ENCODE measurements at places on chromosomes 12 and 14. TPM values are rescaled to one million over a fixed set of nuclear protein-coding genes. Genes with fewer than 3 reads are reported as not detected.

- no peaks in the 10 kb centered on the region for H3K27me3 ChIP-seq
- H3K4me1 ChIP-seq: peaks cover 18% of the 10 kb centered on the region
- H3K4me3 ChIP-seq: no peak overlapping the region
- DNase-seq: no peak
Measured at GRCh38 chr12:19847294-19848059, 408.2 kb downstream of the AEBP2 start.

DNA sequence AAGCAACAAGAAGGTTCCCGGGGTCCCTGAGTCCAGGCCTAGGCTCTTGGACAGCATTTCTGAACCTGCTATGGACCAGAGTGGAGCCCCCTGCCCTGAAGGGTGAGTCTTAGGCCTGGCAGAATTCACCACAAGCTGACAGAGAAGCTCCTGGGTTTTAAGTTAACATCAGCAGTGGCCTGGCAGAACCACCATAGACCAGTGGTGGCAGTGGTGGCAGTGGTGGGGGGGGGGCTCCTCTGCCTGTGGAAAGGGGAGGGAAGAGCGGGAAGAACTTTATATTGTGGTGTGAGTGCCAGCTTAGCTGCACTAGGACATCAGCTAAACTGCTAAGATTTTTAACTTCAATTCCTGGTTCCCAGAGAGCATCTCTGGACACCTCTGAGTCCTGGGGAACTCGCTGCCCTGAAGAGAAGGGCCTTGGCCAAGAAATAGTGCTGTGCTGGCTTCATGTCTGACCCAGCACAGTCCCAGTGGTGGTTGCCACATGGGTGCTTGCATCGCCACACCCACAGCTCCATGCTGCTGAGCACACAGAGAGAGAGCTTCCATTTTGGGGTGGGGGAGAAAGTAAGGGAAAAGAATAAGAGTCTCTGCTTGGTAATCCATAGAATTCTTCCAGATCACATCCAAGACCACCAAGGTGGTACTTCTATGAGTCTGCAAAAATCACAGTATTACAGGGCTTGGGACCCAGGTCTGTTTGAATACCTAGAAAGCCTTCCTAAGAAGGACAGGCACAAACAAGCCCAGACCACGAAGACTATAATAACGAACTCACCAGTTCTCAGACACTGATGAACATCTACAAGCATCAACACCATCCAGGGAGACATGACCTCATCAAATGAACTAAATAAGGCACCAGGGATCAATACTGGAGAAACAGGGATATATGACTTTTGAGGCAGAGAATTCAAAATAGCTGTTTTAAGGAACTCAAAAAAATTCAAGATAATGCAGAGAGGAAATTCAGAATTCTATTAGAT lies 20.4 kb upstream of the RNF212B start:
- DNase-seq: no peak
- H3K4me3 ChIP-seq: no peak overlapping the region
- no peaks in the 10 kb centered on the region for H3K27me3 ChIP-seq
- H3K36me3 ChIP-seq: no peaks in the 10 kb centered on the region
- no peaks in the 10 kb centered on the region for H3K4me1 ChIP-seq

GRCh38 chr12:51262758-51263177 lies 7.4 kb downstream of the SMAGP start:
- H3K36me3 ChIP-seq: no peaks in the 10 kb centered on the region
- H3K27me3 ChIP-seq: no peaks in the 10 kb centered on the region
- peak; percentile 88 for DNase-seq
- no peak overlapping the region for H3K4me3 ChIP-seq
- peak overlapping the region; percentile 73 for H3K27ac ChIP-seq

- H3K4me1 ChIP-seq: peaks cover 18% of the 10 kb centered on the region
- H3K27ac ChIP-seq: no peak overlapping the region
- no peak overlapping the region for H3K4me3 ChIP-seq
- DNase-seq: no peak
- no peaks in the 10 kb centered on the region for H3K36me3 ChIP-seq
Measured at GRCh38 chr12:13976880-13977279, 4.5 kb downstream of the GRIN2B start.

GRCh38 chr12:71846322-71846940 lies 6.9 kb downstream of the TBC1D15 start:
- no peak overlapping the region for H3K27ac ChIP-seq
- no peaks in the 10 kb centered on the region for H3K36me3 ChIP-seq
- H3K4me1 ChIP-seq: peaks cover 58% of the 10 kb centered on the region

- no peaks in the 10 kb centered on the region for H3K27me3 ChIP-seq
- H3K4me3 ChIP-seq: no peak overlapping the region
- no peaks in the 10 kb centered on the region for H3K4me1 ChIP-seq
- H3K27ac ChIP-seq: no peak overlapping the region
- H3K36me3 ChIP-seq: no peaks in the 10 kb centered on the region
- no peak for DNase-seq
Measured at GRCh38 chr12:76890151-76891143, 11.6 kb upstream of the CSRP2 start.

DNA sequence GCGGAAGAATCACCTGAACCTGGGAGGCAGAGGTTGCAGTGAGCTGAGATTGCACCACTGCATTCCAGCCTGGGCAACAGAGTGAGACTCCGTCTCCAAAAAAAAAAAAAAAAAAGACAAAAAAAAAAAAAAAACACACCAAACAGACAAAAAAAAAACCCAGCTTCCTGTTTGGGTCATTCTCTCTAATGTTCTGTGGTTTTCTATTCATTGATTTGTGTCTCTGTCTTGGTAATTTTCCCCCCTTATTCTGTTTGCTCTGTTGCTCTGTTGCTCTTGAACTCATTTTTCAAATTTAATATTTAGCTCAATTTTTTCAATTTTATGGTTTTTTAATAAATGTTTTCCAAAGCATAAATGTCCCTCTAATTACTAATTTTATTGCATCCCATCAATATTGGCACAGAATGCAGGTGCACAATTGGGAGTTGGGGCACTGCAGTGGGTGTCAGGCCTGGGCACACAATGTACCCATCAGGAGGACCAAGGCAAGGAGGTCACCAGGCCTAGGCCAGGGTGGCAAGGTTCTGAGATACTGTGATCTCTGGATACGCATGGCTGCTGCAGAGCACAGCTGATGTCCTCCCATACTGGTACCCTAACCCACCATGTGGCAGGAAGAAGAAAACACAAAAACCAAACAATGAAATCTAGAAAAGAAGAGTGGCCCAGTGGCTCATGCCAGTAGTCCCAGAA lies 8.0 kb upstream of the GNPTAB start:
- H3K27ac ChIP-seq: no peak overlapping the region
- DNase-seq: no peak
- no peaks in the 10 kb centered on the region for H3K27me3 ChIP-seq
- H3K4me3 ChIP-seq: no peak overlapping the region
- no peaks in the 10 kb centered on the region for H3K36me3 ChIP-seq

- no peak overlapping the region for H3K27ac ChIP-seq
- no peaks in the 10 kb centered on the region for H3K27me3 ChIP-seq
- peaks cover 14% of the 10 kb centered on the region for H3K4me1 ChIP-seq
- H3K36me3 ChIP-seq: no peaks in the 10 kb centered on the region
Measured at GRCh38 chr14:55835985-55836384, 256.0 kb downstream of the KTN1 start.

GRCh38 chr12:128513331-128513730 lies 246.4 kb downstream of the TMEM132C start:
- no peak overlapping the region for H3K27ac ChIP-seq
- no peak for DNase-seq
- no peaks in the 10 kb centered on the region for H3K4me1 ChIP-seq
- no peaks in the 10 kb centered on the region for H3K27me3 ChIP-seq

- H3K27me3 ChIP-seq: no peaks in the 10 kb centered on the region
- H3K4me3 ChIP-seq: no peak overlapping the region
- no peaks in the 10 kb centered on the region for H3K36me3 ChIP-seq
- no peaks in the 10 kb centered on the region for H3K4me1 ChIP-seq
- no peak overlapping the region for H3K27ac ChIP-seq
Measured at GRCh38 chr14:28576523-28576922, 190.1 kb upstream of the FOXG1 start.

DNA sequence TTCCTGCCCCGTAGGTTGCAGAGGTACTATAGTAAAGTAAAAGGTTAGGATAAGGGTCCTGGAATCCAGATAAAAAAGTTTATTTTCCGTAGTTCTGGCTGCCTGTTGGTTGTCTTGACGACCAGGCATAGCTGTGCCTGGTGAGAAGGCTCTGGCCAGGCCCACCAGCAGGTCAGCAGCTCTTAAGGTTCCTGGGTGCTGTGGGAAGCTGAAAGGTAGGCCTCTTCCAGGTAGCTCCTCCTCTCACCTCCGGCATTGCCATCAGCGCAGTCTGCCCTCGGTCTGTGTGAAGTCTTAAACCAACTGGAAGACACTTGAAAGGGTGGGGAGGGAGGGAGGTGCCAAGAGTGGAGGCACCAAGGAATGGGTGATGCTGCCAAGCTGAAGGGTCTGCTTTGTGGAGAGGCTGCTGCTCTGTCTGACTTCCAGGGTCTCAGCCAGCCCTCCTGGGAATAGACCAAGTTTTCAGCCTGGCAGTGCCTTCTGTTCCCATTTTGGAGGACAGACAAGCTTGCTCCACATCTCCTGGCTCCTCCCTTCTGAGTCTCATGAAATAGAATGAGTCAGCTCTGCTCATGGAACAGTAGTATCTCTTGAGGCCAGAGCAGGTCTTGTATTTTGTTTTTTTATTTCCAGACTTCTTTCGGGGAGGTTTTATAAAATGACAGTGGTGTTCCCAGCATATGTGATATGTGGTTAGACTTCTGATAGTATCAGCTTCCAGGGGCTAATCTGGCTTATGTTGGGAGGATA lies 5.2 kb upstream of the ACADS start:
- DNase-seq: no peak
- H3K4me3 ChIP-seq: no peak overlapping the region
- peaks cover 27% of the 10 kb centered on the region for H3K4me1 ChIP-seq
- H3K36me3 ChIP-seq: no peaks in the 10 kb centered on the region
- H3K27me3 ChIP-seq: no peaks in the 10 kb centered on the region
- H3K27ac ChIP-seq: peak overlapping the region; percentile 52

- H3K27me3 ChIP-seq: no peaks in the 10 kb centered on the region
- no peaks in the 10 kb centered on the region for H3K4me1 ChIP-seq
- no peak overlapping the region for H3K27ac ChIP-seq
Measured at GRCh38 chr14:56390859-56391258, 188.7 kb upstream of the TMEM260 start.

- H3K27ac ChIP-seq: peak overlapping the region; percentile 89
Measured at GRCh38 chr14:58395562-58395811, 243 bp upstream of the TOMM20L start.

DNA sequence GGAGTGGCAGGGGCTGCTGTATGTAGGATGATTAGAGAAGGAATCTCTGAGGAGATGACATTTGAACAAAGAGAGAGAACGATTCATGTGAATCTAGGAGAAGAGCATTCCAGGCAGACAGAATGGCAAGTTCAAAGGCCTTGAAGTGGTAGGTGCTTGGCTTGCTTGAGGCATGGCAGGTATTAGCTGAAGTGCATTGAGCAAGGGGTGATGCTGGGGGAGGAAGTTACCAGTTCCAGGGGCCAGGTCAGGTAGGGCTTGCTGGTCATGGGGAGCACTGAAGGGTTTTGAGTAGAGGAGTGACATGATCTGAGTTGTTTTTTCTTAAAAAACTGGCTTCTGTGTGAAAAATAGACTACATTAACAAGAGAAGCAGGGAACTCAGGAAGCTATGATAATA lies 71.8 kb downstream of the SPATS2 start:
- no peak overlapping the region for H3K4me3 ChIP-seq
- H3K36me3 ChIP-seq: no peaks in the 10 kb centered on the region
- DNase-seq: no peak
- H3K27ac ChIP-seq: no peak overlapping the region

DNA sequence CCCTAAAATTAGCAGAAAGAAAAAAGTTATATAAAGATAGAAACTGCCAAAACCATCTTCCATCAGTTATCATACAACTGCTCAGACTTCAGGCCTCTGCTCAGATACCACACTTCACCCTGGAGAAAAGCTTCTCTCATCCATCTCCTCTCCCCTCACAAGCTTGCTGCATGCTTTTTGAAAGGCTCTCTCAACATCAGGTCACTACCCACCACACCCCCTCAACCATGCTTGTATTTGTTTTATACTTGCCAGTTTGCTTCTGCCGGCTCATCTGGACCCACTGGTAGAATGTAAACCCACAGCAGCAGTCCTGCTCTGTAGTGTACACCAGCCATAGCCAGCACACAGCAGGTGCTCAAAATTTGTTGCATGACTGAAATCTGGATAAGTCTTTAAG lies 8.8 kb downstream of the PPP1CC start:
- H3K27ac ChIP-seq: no peak overlapping the region
- no peak overlapping the region for H3K4me3 ChIP-seq
- peaks cover 13% of the 10 kb centered on the region for H3K36me3 ChIP-seq

- no peak overlapping the region for H3K4me3 ChIP-seq
- H3K27ac ChIP-seq: no peak overlapping the region
- H3K4me1 ChIP-seq: peaks cover 7% of the 10 kb centered on the region
Measured at GRCh38 chr14:64554556-64554955, 4.8 kb downstream of the PPP1R36 start.

DNA sequence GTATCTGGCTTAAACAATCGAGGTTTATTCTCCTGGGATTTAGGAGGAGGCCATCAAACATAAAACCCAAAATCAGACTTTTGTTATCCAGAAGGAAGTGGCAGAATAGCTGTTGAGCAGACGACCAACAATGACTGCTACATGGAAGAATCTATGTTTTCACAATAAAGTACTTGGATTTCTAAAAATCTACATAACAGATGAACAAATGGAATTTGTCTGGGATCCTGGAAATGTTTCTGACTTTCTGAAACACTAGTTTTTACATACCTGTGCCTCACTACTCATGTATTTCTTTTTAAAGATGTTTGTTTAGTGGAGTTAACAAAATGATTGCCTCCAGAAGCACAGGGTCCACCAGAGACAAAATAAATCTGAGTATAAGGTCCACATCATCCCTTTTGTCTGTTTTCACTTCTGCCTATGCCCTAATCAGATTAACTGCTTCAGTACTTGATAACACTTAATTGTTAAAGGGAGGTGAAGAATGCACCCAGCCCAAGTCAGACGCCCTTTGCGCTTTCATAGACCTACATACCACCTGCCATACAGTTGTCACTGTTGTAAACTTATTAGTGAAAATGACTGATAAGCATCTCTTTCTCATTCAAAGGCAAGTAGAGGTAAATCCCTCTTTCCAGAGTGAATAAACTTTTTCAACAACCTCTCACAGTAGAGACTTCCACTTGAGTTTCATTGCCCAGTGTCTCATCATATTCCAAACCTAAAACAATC lies 164.6 kb downstream of the EGLN3 start:
- H3K4me1 ChIP-seq: no peaks in the 10 kb centered on the region
- H3K27ac ChIP-seq: no peak overlapping the region
- no peaks in the 10 kb centered on the region for H3K27me3 ChIP-seq
- H3K4me3 ChIP-seq: no peak overlapping the region
- DNase-seq: no peak

DNA sequence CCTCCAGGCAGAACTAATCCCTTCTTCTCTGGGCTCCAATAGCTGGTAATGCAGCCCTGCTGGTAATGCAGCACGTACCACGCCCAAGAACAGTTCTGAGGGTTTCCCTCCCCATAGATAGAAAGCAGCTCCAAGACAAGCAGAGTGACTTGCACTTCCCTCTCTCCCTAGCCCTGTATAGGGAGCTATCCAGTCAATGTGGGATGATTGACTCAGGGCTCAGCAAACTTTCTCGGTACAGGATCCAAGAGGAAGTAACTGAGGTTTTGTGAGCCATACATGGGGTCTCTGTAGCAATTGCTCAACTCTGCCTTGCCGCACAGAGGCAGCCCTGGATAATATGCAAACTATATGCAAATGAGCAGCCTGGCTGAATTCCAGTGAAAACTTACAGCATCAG lies 15.5 kb upstream of the FKBP4 start:
- H3K36me3 ChIP-seq: no peaks in the 10 kb centered on the region
- H3K4me3 ChIP-seq: no peak overlapping the region
- H3K27me3 ChIP-seq: no peaks in the 10 kb centered on the region

- no peak for DNase-seq
- no peak overlapping the region for H3K4me3 ChIP-seq
- no peak overlapping the region for H3K27ac ChIP-seq
- no peaks in the 10 kb centered on the region for H3K36me3 ChIP-seq
Measured at GRCh38 chr12:66915306-66915904, 236.5 kb upstream of the GRIP1 start.

The KLRC2 gene
- 0.52 TPM for total RNA-seq

The CLEC4D gene
- not detected for total RNA-seq

The PPP1R12A gene
- 65.6 TPM for total RNA-seq

The MED13L gene
- total RNA-seq: 65.9 TPM

All from body of pancreas (tissue), 4 donors.